ENCODE measurements at places on chromosomes 6 and 20. TPM values are rescaled to one million over a fixed set of nuclear protein-coding genes. Genes with fewer than 3 reads are reported as not detected.

DNA sequence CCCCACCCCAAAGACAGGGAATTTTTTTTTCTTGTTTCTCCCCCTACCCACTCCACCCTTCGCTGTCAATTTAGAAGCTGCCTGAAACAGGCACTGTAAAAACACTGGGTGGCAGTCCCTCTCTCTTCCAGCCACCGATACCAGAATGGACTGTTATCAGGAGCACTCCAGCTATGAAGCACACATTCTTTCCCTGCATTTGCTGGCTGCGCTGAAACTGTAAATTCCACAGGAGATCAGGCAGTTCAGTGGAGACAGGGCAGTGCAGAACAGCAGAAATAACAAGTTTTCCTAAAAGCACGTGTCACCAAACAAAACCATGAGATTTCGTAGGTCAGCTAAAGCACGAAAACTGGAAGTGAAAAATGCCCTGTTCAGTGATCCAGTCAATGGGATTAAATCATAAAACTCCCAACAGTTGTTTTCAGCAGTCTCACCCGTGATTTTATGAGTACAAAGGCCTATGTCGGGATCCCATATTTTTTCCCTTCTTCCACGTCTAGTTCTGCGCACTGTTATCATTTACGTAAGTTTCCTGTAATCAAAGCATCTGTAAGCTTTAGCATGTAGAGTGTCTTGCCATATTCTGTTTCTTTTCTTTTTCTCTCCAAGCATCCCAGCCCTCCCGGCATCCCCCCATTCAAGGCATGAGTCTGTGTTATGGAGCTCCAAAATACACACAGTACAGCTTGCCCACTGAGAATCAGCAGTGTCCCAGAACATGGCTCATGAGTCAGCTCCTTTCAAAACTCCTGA is 359.9 kb upstream of the EPHA7 start:
- H3K27ac ChIP-seq = peak overlapping the region; percentile 52
- no peaks in the 10 kb centered on the region for H3K27me3 ChIP-seq
- peaks cover 13% of the 10 kb centered on the region for H3K4me1 ChIP-seq
- peak; percentile 11 for DNase-seq
- no peaks in the 10 kb centered on the region for H3K36me3 ChIP-seq

DNA sequence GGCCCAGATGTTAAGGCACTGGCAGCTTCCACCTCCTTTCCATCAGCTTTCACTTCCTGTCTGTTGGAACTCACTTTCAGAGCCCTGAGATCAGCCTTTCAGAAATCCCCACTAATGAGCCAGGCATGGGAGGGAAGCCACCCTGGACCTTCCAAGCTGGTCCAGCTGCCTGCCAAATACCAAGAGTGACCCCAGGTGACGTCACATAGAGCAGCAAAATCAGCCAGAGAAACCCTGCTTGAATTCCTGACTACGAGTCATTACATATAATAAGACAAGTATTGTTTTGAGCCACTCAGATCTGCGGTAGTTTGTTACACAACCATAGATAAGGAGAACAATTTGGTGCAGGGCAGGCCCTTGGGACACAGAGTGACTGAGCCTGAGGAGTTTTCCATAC is 556.0 kb upstream of the JAG1 start:
- H3K36me3 ChIP-seq = no peaks in the 10 kb centered on the region
- H3K27me3 ChIP-seq = no peaks in the 10 kb centered on the region
- DNase-seq = peak; percentile 14
- no peak overlapping the region for H3K4me3 ChIP-seq

The FAM209A gene
- not detected for total RNA-seq

The PGC gene
- not detected for total RNA-seq

- no peak overlapping the region for H3K27ac ChIP-seq
- no peaks in the 10 kb centered on the region for H3K4me1 ChIP-seq
- DNase-seq = no peak
- H3K4me3 ChIP-seq = no peak overlapping the region
- no peaks in the 10 kb centered on the region for H3K36me3 ChIP-seq
These were observed 10.8 kb upstream of the LY86 start for GRCh38 chr6:6577735-6578134.

The MAS1 gene
- total RNA-seq = not detected

DNA sequence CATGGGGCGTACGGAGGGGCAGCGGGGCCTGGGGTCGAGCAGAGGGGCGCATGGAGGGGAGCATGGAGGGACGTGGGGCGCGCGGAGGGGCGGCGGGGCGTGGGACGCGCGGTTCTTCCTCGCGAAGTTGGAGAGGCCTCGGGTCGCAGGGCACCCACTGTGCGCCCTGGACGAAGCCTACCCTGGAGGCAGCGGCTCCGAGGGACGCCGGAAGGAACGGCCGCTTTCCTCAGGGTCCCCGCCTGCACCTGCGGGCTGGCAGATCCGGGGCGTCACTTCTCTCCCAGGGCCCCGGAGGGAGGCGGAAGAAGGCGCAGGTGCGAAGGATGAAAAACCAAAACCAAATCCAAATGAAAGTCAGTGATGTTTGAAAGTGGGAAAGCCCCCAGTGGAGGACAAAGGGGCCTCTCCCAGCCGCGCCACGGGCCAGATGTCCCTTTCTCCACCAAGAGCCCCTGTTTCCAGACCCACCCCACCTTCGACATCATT is 142.1 kb upstream of the PDE10A start:
- no peaks in the 10 kb centered on the region for H3K27me3 ChIP-seq
- no peak for DNase-seq
- no peaks in the 10 kb centered on the region for H3K36me3 ChIP-seq
- H3K27ac ChIP-seq = no peak overlapping the region
- peaks cover 2% of the 10 kb centered on the region for H3K4me1 ChIP-seq

DNA sequence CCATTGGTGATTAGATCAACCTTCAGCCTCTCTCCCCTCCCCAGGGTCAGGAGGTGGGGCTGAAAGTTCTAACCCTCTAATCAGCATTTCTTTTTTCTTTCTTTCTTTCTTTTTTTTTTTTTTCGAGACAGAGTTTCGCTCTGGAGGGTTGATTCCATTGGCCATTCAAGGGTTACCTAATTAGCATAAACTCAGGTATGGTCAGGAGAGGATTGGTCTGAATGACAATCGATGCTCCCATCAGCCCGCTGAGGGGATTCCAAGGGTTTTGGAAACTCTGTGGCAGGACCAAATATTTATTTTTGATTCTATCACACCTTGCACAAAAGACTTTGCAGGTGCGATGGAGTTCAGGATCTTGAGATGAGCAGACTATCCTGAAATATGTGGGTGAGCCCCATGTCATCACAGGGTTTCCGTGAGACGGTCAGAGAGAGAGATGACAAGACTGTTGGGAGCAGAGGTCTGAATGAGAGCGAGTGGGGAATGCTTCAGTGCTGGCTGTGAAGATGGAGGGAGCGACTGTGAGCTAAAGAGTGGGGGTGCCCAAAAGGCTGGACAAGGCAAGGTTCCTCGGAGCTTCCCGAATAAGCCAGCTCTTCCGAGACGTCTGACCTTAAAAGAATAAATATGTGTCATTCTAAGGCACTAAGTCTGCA is 107.1 kb downstream of the BMP7 start:
- no peaks in the 10 kb centered on the region for H3K36me3 ChIP-seq
- peak overlapping the region; percentile 86 for H3K27ac ChIP-seq
- no peak for DNase-seq
- H3K4me3 ChIP-seq = no peak overlapping the region

- peaks cover 12% of the 10 kb centered on the region for H3K4me1 ChIP-seq
- H3K4me3 ChIP-seq = no peak overlapping the region
- no peaks in the 10 kb centered on the region for H3K27me3 ChIP-seq
- no peaks in the 10 kb centered on the region for H3K36me3 ChIP-seq
These were observed 59.5 kb downstream of the ZMYND8 start for GRCh38 chr20:47296950-47297349.

The BHLHE23 gene
- total RNA-seq = not detected
